ENCODE measurements at places on chromosomes 1 and 21.
A peak's percentile ranks its signal among the peaks of the same experiment; 100 is the strongest.

DNA sequence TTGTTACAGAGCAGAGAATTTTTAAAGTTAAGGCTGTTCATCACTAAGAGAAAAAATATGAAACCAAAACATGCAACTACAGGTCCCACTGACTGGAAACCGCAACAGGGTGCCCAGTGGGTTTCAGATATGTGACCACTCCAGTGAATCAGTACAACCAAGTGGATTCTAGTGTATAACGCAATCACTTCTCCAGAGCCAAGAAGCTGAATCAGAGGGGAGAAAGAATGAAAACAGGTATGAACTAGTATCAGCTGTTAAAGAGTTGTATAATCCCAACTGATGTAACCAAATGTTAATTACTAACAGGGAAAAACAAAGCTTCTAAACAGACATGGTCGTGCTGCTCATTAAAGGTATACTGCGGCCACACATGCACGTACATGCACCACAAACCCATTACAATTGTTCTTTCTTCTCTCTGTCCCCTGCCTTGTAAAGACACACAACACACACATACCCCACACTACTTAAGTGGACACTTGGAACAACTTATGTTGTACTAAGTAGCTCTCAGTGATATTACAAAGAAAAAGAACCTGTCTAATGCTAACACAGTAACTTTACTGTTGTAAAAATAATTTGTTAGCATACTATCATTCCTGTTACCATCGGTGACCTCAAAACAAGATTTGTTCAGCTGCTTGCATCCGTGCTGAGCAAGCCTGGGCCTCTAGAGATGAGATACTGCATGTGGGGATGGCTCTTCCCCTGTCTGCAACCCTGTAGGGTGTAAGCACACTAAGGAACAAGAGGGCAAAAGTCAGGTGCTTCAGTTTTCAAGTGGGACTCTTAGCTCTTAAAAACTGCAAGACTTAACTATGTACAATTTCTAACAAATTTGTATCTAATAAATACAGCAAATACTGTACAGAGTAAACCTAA, 74.2 kb downstream of the PTPN14 start:
- DNase-seq: no peak

GRCh38 chr1:212655668-212656440, 43.8 kb downstream of the BATF3 start:
- no peak for DNase-seq

DNA sequence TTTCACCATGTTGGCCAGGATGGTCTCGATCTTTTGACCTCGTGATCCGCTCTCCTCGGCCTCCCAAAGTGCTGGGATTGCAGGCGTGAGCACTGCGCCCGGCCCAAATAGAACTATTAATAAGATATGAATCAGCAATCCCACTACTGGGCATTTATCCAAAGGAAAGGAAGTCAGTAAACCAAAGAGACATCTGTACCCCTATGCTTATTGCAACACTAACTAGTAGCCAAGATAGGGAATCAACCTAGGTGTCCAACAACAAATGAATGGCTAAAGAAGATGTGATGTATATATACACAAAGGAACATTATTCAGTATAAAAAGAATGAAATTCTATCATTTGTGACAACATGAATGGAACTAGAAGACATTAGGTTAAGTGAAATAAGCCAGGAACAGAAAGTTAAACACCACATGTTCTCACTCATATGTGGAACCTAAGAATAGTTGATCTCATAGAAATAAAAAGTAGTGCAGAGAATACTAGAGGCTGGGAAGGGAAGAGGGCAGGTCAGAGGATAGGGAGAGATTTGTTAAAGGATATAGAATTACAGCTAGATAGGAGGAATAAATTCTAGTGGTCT, 48.8 kb downstream of the XPR1 start:
- DNase-seq: no peak

DNA sequence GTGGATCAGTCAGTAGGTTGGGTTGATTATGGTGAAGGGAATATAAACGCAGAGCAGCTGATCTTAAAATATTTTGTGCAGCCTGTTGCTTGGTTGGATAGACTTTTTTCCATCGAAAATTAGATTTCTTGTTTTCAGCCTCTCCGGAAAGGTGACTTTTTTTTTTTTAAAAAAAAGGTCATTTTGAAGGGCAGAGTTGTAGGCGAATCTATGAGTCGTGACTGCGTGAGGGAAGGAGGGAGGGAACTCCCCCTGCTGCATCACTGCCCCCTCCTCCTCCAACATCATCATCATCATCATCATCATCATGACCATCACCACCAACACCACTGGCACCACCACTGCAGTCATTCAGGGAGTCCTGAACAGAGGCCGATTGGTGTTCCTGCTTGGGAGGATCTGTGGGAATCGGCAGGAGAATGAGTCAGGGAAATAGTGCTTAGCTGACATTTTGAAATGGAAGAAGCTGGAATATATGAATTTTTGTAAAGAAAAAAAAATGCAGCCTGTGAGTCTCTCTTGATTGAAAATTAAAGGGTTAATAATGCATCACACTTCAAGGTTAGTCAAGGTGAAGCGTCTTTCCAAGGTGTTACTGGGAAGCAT, 1.2 kb downstream of the ATP1B1 start:
- no peak for DNase-seq

DNA sequence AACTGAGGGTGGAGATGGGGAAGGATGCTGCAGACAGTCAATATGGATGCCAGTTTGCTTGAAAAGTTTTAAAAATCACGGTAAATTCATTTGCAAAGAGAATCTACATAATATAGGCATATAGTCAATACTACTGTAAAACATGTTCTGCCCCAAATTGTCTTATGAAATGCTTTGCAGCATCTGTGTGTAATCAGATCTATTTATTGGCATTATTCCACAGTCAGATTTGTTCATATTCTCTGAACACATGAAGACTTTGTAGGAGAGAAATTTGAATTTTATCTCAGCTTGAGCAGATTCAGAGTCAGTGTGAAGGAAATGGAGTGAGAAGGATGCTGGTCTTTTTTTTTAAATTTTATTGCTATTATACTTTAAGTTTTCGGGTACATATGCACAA, 88.5 kb downstream of the PLPPR4 start:
- no peak for DNase-seq

DNA sequence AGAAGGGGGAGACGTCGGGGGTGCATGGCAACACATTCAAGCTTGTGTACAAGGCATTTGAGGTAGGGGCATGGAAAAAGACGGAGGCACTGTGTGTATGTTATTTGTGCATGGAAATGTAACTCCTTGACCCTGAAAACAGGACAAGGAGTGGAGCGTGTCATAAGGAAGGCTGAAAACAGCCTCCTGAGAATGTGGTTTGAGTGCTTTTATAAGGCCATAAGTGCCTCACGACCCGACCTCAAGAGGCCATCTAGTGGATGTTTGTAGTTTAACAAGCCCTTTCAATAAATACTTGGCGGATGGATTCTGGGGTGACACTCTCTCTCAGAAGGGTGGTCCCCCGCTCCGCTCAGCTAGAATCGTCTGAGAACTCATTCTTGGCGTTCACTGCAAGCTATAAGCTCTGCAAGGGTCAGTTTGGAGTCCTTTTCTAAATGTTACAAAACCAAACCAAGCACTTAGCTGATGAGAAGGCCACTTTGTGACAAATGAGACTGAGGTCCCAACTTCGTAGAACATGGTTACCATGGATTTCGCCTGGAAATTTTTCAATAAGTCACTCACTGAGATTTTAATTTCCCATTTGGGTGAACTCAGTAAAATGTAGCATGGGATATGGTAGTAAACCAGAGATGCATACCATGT, 38.8 kb upstream of the CLCA4 start:
- no peak for DNase-seq

DNA sequence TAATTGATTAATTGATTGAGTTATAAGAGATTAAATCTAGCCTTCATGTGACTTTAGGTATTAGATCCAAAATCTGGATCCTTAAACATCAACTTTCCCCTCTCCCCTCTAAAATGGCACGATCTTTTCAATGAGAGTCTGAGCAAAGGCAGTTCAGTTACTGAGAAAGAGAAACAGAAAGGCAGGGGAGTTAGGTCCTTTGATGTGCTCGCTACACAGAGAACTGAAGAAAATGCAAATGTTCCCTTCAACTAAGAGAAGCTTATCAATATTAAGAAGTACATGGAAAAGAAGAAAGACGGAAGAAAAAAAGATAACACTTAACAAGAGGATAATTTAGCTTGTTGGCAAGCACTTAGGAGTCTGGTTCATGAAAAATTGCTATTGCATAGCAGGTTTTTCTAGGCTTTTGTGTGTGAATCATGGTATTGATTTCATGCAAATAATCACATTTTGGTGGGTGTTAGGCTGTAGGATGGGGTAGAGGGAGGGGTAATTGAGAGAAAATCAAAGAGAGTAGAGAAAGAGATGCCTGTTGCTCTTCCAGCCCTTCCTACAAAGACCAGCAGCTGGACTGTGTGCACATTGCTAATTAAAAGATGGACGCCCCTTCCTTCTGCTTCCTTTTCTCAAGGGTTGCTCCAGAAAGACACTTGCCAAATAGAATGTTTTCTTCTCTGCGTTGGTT, 307.6 kb upstream of the PLXNA2 start:
- DNase-seq: no peak

GRCh38 chr1:200958597-200958996, 63.9 kb downstream of the INAVA start:
- DNase-seq: peak; percentile 2

- DNase-seq: no peak
Measured at GRCh38 chr1:30460661-30461060, 262.7 kb downstream of the MATN1 start.

GRCh38 chr1:216430744-216431143, 7.5 kb upstream of the USH2A start:
- no peak for DNase-seq

DNA sequence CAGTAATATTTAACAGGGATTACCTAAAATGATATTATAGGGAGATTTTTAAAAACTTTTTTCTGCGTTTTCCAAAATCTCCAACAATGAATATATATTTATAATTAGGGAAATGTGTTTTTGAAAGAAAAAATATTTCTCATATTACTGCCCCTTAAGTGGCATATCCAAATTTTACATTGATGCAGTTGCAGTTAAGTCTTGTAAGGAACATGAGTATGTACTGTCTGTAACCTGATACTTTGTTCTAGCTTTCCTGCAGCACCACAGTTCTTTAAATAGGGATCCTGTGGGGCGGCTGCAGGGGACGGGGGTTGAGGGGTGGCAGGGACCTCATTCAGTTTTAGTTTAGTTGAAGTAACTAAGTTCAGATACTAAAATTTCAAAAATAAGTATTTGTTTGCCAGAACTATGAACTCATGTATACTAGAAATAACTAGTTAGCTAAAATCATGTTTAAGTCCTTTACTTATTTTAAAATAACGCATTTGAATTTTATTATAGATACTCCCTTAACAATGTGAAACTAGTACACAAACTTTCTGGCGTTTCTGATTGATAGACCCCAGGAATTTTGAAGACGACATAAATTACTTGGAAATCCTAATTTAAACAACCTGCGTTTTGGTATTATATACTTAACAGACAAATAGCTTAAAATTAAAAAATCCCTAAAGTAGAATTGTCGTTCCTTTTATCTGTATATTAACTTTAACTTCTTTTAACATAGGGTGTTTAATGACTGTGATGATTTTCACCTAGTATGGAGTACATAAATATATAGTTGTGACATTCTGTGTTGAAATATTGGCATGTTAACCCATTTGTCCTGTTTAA, 639 bp upstream of the DNAJB4 start:
- DNase-seq: no peak

GRCh38 chr1:173477286-173478093, at the start of gene PRDX6:
PRDX6 (plus strand) TSS chr1:173477335; CDS start chr1:173477398, 63 bp downstream.
- peak; percentile 61 for DNase-seq

Data from D721Med (cell line).